Prostate gland (tissue), 2 donors: ENCODE measurements at places on chromosomes 3 and 15. TPM values are rescaled to one million over a fixed set of nuclear protein-coding genes. Genes with fewer than 3 reads are reported as not detected.

DNA sequence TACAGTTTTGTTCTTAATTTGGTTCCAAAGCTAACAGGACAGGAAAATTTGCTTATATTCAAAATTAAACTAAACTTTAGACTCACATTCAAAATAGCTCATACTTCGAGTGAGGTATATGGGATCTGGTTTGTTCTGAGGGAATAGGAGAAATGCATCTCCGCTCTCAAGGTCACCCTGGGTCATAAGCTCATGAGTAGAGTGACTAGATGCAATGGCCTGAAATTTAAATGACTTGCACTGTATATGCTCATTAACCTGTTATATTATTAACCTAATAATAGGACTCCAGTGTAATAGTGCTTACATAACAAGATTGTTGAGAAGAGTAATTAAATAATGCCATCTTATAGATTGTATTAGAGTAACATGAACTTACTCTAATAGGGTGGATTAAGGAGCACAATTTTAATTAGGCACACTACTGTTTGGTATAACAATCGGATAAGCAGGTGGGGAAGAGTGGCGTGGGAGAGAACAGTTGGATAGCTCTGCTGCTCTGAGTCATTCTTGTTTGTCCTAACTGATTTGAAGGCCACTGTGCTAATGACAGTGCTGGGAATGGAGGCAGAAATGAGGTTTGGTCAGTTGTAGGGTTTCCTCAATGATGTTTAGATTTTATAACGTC, 5.2 kb downstream of the NKTR start:
- H3K36me3 ChIP-seq: no peaks in the 10 kb centered on the region
- H3K27ac ChIP-seq: no peak overlapping the region
- no peak for DNase-seq

The DUOX1 gene
- total RNA-seq: 32.1 TPM

GRCh38 chr15:32646291-32646690, 4.8 kb downstream of the SCG5 start:
- peaks cover 4% of the 10 kb centered on the region for H3K27me3 ChIP-seq
- no peaks in the 10 kb centered on the region for H3K36me3 ChIP-seq
- H3K4me3 ChIP-seq: no peak overlapping the region
- DNase-seq: no peak
- no peak overlapping the region for H3K27ac ChIP-seq

GRCh38 chr3:43838877-43839276, 148.1 kb downstream of the ABHD5 start:
- H3K27ac ChIP-seq: no peak overlapping the region
- no peaks in the 10 kb centered on the region for H3K27me3 ChIP-seq
- H3K36me3 ChIP-seq: no peaks in the 10 kb centered on the region
- no peaks in the 10 kb centered on the region for H3K4me1 ChIP-seq
- no peak overlapping the region for H3K4me3 ChIP-seq

DNA sequence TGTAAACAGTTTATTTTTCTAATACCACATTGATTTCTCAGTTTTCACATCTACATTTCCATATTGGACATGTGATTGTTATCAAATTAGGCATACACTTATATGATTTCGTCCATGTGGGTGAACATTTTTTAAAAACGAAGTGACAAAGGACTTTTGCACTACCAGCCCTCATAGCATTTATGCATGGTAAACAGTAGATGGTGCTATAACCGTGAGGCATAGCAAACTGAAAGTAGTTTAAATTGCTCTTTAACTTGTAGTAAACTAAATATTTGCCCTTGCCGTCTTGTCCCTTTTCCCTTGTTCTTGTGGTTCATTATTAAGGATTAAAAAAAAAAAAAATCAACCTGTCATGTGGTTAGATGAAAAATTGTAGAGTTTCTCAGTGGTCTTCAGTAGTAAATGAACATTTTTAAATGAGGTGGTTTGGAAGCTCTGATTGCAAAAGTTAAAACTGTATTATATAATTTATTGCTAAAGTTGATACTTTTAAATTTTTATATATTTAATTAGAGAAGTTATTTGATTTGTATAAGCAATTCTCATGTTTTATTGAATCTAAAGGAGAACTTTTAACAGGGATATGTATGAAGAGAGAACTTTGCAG, 24.0 kb downstream of the STX19 start:
- no peak overlapping the region for H3K27ac ChIP-seq
- H3K36me3 ChIP-seq: no peaks in the 10 kb centered on the region
- DNase-seq: no peak
- no peak overlapping the region for H3K4me3 ChIP-seq
- no peaks in the 10 kb centered on the region for H3K4me1 ChIP-seq

The HYKK gene
- total RNA-seq: 6.2 TPM

The HDAC11 gene
- 19.4 TPM for total RNA-seq

- H3K27me3 ChIP-seq: no peaks in the 10 kb centered on the region
- H3K4me3 ChIP-seq: no peak overlapping the region
- no peaks in the 10 kb centered on the region for H3K4me1 ChIP-seq
- DNase-seq: no peak
These were observed 60.8 kb downstream of the USP13 start for GRCh38 chr3:179713643-179714090.

DNA sequence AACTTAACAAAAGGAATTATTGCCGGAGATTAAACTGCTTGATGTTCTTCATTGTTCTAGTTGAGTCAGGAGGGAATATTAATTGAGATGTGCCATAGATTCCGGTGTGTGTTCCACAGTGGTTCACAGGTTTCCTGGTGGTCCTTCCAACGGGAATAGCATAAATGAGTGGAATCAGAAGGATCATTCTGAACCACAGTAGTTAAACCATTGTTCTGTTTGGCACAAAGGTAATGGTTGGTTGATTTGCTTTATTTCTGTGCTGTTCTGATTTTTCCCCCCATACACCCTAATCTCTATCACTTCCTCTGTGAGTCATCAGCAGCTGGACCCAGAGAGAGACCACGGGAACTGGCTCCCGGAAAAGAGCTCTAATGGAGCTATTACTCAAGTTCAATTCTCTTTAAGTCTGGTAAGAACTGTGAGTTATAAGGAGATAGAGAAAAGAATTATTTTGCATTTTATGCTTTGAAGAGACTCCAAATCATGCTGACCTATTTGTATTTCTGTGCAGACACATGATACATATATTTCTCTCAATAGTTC, 627.2 kb downstream of the ZIC1 start:
- H3K4me1 ChIP-seq: no peaks in the 10 kb centered on the region
- H3K36me3 ChIP-seq: no peaks in the 10 kb centered on the region
- H3K27me3 ChIP-seq: no peaks in the 10 kb centered on the region
- no peak for DNase-seq
- H3K27ac ChIP-seq: no peak overlapping the region

The CCR9 gene
- total RNA-seq: not detected

DNA sequence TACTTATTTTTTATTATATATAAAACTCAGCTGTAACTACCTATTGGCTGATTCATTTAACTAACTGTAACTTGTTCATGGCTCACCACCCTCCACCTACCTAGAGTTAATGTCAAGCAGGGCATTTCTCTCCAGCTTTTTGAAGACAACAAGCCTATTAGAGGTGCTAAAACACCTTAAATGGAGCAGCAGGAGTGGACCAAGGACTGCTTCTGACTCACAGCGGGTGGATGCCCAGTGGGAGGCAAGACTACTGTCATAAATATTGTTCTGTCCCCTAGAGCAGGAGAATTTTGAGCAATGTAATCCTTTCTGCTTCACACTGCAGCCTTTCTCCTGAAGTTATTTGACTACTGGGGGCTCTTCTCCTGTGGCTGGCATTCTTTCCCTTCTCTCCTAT, 146.9 kb downstream of the CLSTN2 start:
- no peak overlapping the region for H3K27ac ChIP-seq
- H3K36me3 ChIP-seq: no peaks in the 10 kb centered on the region
- H3K4me3 ChIP-seq: no peak overlapping the region
- H3K4me1 ChIP-seq: no peaks in the 10 kb centered on the region
- peaks cover 2% of the 10 kb centered on the region for H3K27me3 ChIP-seq
- DNase-seq: no peak

DNA sequence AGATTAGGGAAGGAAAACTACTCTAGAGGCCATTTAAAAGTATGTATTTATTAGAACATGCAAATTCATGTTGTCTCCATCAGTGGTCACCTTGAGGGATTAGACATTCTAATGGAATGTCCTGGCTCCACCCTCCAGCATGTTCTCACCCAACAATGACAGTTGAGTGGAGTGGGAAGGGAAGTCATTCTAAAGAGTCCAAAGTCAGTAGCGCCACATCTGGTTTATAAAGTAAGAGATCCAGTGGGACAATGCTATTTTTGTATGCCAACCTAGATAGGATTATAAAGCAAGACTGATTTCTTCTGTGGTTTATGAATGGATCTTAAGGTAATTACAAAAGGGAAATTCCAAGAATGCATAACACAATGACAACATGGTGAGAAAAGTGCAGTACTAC, 33.3 kb downstream of the SLC24A1 start:
- H3K4me3 ChIP-seq: no peak overlapping the region
- H3K27me3 ChIP-seq: no peaks in the 10 kb centered on the region
- no peaks in the 10 kb centered on the region for H3K36me3 ChIP-seq
- no peak for DNase-seq
- no peaks in the 10 kb centered on the region for H3K4me1 ChIP-seq
- no peak overlapping the region for H3K27ac ChIP-seq

DNA sequence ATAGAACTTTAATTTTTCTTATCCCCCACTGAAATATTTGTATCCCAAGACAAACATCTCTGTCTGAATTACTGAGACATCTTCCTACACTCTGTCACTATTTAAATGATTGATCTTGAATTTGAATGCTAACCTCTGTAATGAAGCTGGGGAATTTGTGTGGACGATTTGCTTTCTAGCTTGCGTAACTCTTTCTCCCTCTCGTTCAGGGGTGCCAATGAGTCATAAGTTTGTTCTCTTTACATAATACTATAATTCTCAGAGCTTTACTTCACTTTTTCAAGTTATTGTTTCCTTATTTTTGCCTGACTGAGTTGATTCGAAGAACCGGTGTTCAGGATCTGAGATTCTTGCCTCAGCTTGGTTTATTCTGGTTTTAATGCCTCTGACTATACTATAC, 783.3 kb upstream of the CADM2 start:
- no peak for DNase-seq
- no peak overlapping the region for H3K4me3 ChIP-seq
- H3K27me3 ChIP-seq: no peaks in the 10 kb centered on the region
- H3K27ac ChIP-seq: no peak overlapping the region
- no peaks in the 10 kb centered on the region for H3K36me3 ChIP-seq

The TUSC7 gene
- total RNA-seq: not detected

DNA sequence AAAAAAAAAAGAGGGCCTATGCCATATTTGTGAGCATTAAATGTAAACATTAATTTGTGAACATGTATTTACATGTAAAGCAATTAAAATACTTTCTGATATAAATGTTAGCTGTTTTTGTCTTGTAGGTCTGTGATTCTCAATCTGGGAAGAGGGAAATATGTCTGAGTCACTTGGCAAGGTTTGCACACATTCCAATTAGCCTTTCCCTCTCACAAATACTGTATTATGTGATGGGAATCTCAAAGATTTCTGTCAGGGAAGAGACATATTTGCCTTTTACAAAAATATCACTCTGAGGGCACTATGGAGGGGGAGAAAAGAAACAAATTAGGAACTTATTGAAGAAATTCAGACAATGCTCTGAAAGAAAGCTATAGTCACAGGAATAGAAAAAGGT, 483.6 kb downstream of the GBE1 start:
- H3K27me3 ChIP-seq: no peaks in the 10 kb centered on the region
- H3K4me1 ChIP-seq: no peaks in the 10 kb centered on the region

DNA sequence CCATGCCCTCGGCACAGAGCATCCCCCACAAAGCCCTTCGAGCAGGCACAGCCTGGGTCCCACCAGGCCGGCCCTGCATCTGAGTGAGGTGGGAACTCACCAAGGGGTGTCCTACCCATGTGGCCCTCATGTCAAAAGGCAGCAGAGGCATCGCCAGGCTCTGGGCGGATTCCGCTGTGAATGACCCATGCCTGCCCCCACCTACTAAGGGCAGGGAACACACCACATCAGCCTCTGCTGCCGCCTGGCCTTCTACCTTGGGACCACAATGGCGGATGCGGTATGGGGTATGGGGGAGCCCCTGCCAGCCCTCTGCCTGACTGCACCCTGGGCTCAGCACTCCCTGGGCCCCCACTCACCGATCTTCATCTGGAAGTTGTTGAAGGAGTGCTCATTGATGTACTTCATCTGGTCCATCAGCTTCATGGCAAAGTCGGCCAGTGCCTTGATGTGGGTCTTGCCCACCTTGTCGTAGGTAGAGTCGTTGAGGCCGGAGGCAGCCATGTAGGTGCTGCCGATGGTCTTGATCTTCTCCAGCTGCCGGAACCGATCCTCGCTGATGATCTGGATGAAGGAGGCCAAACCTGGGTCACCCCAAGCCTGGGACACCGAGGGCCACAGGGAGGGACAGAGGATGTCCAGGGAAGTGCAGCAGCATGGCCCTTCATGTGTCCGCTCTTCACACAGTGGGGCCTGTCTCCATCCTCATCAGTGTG, 87.8 kb downstream of the SEC22A start:
- H3K36me3 ChIP-seq: no peaks in the 10 kb centered on the region
- DNase-seq: no peak
- H3K27ac ChIP-seq: no peak overlapping the region
- no peaks in the 10 kb centered on the region for H3K27me3 ChIP-seq

The PLCB2 gene
- total RNA-seq: 13.0 TPM

The ARGFX gene
- total RNA-seq: not detected

DNA sequence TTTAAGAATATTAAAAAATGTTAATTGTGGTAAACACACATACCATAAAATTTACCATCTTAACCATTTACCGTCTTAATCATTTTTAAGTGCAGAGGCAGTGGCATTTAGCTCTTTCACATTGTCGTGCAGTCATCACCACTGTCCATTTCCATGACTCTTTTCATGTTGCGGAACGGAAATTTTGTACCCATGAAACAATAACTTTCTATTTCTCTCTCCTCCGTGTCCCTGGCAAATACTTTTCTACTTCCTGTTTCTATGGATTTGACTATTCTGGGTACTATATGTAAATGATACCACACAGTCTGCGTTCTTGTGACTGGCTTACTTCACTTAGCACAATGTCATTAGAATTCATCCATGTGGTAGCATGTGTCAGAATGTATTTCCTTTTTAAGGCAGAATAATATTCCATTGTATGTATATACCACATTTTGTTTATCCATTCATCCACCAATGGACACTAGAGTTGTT, 27.9 kb downstream of the AKAP13 start:
- no peaks in the 10 kb centered on the region for H3K27me3 ChIP-seq
- H3K27ac ChIP-seq: no peak overlapping the region
- no peak overlapping the region for H3K4me3 ChIP-seq
- H3K36me3 ChIP-seq: no peaks in the 10 kb centered on the region
- peaks cover 8% of the 10 kb centered on the region for H3K4me1 ChIP-seq

The SLC28A2 gene
- 0.51 TPM for total RNA-seq
